ENCODE measurements at places on chromosomes 4 and X. TPM values are rescaled to one million over a fixed set of nuclear protein-coding genes. Genes with fewer than 3 reads are reported as not detected.

The GAB1 gene
- 46.9 TPM for total RNA-seq

The PDZD4 gene
- 1.3 TPM for total RNA-seq

The ZFYVE28 gene
- total RNA-seq, result 0.70 TPM

The TENM3 gene
- total RNA-seq, result 94.7 TPM

The FGF5 gene
- not detected for total RNA-seq

The KDR gene
- not detected for total RNA-seq

The LRIT3 gene
- 0.35 TPM for total RNA-seq

The HELT gene
- total RNA-seq, result not detected

The THAP9 gene
- 6.8 TPM for total RNA-seq

The FGB gene
- 29.4 TPM for total RNA-seq

The TFDP3 gene
- not detected for total RNA-seq

The PABPC5 gene
- not detected for total RNA-seq

The SMIM31 gene
- total RNA-seq, result not detected

The PAK3 gene
- total RNA-seq, result not detected

The CXorf49 gene
- total RNA-seq, result not detected

Data from Caco-2 (cell line).